ENCODE measurements at places on chromosomes 5 and 9.
A peak's percentile ranks its signal among the peaks of the same experiment; 100 is the strongest.

DNA sequence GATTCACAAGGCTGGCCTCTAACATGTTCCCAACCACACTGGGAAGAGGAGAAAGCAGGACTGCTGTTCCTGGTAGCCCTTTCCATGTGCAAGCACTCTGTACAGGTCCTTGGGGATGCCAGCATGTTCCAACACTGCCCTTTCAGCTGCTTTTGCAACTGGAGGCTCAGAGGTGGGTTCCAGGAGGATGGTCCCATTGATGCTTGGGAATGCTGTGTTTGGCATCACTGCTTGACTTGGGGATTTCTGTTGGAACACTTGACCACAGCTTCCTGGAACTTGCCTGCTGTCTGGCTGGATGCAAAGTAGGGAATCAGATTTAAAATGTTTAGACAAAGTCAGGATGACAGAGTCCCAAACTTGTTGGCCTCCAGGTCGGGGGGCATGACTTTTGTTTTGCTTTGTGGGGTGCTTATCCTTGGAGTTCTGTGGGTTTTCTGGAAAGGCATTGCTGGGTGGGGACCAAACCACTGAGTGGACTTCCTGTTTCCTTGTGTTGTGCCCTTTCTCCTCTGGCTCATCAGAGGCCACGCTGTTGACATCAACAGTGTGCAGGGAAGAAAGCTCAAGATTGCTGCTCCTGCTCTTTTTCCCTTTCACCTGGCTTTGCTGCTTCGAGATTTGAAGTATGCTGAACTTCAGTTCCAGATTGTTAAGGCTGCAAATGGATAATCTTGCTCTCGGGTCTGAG lies 148.5 kb upstream of the RPS23 start:
- DNase-seq: no peak

DNA sequence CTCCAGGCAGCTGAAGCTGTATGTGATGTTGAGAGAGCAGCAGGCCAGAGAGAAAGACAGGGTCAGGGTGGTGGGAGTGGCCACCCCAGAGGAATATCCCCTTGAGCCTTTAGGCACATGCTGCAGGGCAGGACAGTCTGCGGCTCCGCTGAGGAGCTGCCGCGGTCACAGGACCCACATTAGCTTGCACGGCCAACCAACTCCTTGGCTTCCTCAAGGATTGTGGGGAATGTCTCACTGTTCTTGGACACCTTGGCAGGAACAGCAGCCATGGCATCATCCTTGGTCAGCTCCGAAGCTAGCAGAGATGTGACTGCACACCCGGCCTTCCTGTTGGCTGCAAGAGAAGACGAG lies 27.8 kb downstream of the PCDHGC5 start:
- DNase-seq: no peak

DNA sequence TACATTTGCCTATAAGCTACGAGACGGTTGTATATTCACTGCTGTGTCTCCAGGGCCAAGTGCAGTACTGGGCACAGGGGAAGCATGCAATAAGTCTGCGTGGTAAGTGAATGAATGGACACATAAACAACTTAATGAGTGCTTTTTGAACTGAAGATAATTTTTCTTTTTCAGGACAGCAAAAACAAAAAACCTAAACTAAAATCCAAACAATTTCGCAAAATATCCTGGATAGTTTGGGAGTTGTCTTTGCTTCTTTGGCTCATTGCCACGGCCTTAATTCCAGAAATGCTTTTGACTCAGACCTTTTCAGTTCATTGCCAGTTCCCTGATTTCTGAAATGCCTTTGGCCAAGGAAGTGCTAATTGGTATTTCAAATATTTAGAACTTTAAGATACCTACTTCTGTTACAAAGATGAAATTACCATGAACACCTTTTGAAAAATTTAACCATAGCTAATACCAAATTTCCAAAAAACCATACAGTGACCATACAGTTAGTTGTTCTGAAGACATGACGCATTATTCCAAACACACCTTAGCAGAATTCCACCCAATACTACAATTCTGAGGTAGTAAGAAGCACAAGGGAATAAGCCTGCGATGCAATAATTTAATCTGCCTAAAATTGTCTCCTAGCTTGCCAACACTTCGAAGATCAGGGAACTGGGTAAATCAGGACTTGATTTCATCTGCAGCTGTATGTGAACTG lies 42.8 kb downstream of the TEK start:
- no peak for DNase-seq

GRCh38 chr9:127118597-127119319 lies 3.7 kb downstream of the ANGPTL2 start:
- no peak for DNase-seq

DNA sequence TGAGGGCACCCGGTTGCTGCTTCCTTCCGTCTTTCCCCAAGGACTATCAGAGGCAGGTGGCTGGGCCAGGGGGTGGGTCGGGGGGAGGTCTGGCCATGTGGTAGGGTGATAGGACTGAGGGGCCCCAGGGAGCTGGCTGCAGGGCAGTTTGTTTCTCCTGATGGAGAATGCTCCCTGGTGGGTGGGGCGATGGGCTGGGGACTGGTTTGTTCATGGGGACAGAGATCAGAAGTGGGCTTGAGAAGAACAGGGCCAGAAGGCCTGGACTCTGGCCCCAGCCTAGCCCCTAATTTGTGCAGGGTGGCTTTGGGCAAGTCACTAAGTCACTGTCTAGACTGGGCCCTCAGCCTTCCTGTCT lies 117.4 kb downstream of the RGS3 start:
- no peak for DNase-seq

DNA sequence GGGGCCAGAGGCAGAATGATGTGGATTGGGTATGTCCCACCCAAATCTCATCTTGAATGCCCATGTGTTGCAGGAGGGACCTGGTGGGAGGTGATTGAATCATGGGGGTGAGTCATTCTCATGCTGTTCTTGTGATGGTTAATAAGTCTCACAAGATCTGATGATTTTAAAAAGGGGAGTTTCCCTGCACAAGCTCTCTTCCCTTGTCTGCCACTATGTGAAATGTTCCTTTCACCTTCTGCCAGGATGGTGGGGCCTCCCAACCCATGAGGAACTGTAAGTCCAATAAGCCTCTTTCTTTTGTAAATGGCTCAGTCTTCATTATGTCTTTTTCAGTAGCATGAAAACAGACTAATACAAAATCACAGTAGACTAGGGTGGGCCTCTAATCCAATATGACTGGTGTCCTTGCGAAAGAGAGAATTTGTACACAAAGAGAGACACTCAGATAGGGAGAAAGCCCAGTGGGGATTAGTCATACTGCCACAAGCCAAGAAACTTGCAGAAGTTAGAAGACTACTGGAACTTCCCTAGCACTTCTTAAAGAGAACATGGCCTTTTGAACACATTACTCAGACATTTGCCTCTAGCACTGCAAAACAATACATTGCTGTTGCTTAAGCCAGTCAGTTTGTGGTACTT lies 68.4 kb downstream of the ANXA1 start:
- DNase-seq: no peak

DNA sequence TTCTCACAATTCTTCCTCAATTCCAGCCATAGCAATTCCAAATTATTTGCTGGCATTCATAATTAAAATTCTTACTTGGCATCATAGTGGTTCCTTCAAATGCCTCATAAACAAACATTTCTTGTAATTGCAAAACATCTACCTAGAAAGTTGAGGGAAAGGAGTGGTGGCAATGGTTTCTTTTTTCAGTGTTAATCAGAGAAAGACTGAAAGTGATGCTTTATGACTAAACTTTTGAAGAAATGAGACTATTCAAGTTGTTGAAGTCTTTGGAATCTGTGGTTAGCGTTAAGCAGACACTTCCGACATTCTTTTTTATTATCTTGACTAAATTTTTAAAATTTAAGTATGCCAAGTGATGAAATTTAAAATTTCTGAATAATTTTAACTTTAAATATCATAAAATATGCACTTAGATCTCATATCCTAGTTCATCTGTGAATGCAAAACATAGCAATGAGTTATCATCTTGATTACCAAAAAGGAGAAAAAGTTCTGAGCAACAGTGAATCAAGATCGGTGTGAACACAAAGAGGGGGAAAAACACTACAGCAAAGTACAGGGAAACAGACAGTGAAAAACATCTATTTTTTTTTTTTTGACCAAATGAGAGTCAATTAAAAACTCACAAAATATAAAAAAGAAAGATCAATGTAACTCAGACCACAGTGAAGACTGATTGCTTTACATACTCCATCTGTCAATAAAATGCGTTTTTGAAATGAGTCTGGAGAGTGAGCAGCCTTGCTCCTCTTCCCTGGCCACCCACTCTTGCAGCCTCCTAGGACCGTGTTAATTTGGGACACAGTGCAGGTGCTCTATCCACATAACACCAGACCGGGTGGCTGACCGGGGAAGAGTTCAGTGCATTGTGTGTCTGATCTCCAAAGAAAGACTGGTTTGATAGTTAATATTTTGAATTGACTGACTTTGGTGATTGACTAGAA lies 20.6 kb upstream of the IL7R start:
- DNase-seq: no peak

DNA sequence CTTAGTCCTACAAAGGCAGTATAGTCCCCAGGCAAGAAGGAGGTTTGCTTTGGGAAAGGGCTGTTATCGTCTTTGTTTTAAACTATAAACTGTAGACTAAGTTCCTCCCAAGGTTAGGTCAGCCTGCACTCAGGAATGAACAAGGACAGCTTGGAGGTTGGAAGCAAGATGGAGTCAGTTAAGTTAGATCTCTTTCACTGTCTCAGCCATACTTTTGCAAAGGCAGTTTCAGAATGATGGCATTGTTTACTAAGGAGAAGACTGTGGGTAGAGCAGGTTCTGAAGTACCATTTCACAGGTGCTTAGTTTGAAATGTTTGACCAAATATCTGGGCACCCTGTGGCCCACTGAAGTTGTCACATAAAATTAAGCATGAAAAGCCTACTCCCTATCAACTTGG lies 19.4 kb downstream of the SNX24 start:
- DNase-seq: no peak

- no peak for DNase-seq
Observed at GRCh38 chr5:167720676-167721260, 570.7 kb upstream of the WWC1 start.

- no peak for DNase-seq
Observed at GRCh38 chr5:2212481-2212880, 329.8 kb upstream of the IRX4 start.

DNA sequence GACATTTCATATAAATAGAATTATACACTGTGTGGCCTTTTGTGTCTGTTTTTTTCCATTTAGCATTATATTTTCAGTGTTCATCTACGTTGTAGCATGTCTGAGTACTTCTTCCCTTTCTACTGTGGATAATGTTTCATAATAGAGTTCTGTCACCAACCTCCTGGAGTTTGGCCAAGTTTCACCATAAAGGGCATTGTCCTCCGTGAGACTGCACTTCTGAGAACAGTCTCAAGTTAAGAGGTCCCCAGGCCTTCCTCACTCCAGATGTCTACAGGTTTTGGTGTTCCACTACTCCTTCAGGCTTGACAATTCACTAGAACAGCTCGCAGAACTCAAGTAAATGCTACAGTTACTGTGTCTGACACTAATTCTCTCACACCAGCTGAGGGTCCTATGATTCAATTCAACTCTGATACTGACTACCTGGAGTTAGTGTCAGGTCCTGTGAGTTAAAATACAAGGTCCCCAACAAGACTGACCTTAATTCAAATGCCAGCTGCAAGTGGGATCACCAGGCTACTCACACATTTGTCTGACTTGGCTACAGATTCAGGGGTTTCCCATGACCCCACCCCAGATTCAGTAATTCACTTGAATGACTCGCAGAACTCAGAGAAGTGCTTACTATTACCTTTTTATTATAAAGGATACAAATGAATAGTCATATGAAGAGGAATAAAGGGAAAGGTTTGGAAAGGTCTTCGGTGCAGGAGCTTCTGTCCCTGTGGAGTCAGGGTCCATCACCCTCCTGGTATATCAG lies 31.1 kb downstream of the SLC35A4 start:
- no peak for DNase-seq

- peak; percentile 66 for DNase-seq
Observed at GRCh38 chr9:129737479-129738274, 15.2 kb downstream of the PTGES start.

DNA sequence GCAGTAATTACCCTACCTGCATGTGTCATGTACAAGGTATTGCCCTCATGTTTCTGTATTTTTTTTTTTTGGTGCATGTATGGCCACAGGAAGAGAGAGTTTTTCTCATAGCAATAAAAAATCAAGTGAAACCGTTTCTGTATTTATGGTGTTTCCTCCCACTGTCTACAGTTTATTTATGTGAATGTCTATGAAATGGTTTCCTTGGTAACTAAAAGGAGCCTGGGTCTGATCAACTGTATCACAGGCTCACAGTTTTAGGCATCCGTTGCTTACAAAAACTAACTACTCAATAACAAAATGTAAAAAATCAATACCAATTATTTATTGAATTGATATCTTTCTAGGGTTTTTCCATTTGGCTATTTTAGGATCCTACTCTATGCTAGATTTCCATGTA lies 464.4 kb downstream of the TAF11L14 start:
- DNase-seq: no peak

DNA sequence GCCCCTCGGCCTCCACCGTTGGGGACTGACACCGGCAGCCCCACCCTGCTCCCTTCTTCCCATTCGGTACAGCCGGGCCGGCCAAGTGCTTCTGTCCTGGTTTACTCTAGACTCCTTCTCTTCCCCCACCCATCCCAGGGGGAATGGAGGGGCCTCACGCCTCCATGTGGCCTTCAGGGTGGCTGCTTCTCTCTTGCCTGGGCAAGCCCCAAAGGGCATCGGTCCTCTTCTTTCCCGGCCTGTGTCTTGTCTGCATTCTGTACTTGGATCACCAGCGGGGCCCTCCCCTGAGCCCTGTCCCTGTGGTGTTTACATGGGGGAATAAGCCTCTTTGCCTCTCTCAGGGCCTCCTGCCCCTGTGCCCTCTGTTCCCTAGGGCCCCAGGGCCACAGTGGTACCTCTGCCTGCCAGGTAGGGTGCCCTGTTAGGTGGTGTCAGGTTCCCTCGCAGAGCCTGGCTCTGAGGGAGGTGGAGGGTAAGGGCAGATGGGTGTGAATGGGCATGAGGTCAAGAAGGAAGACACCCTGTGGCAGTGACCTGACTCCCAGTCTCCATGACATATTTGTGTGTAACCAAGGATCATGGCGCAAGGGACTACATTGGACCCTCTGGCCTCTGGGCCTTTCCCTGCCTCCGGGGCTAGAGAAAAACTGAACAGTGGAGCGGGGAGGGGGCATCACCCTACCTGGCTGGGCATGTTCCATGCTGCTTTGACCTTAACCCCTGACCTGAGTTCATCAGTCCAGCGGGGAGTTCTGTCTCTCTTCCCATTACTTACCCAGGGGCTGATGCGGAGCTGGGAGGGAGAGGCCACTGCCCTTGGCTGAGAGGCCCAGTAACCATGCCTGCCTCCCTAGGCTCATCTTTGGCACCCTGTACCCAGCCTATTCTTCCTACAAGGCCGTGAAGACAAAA lies 1.6 kb downstream of the REEP2 start:
- no peak for DNase-seq
